PC-9 (cell line): ENCODE measurements at places on chromosomes 16 and 17. TPM values are rescaled to one million over a fixed set of nuclear protein-coding genes. Genes with fewer than 3 reads are reported as not detected.

The SOX15 gene
- total RNA-seq: 80.9 and 124 TPM in 2 replicates

The CA7 gene
- total RNA-seq: not detected in 2 replicates

The SPPL2C gene
- not detected in 2 replicates for total RNA-seq

The EPX gene
- not detected in 2 replicates for total RNA-seq

The ACAP1 gene
- total RNA-seq: 10.9 and 28.5 TPM in 2 replicates

The MPV17L gene
- total RNA-seq: 0.11 TPM in 1 of 2 replicates, not detected in the other

The DPEP2 gene
- total RNA-seq: not detected in 2 replicates

The CCDC154 gene
- 2.4 and 2.8 TPM in 2 replicates for total RNA-seq

The CES1 gene
- total RNA-seq: 107 and 141 TPM in 2 replicates

The MMP25 gene
- total RNA-seq: 0.28 and 0.83 TPM in 2 replicates

GRCh38 chr16:69384974-69385373 lies 833 bp downstream of the TERF2 start:
- DNase-seq: no peak

GRCh38 chr16:48539485-48540221 lies 70.3 kb downstream of the N4BP1 start:
- no peak for DNase-seq

DNA sequence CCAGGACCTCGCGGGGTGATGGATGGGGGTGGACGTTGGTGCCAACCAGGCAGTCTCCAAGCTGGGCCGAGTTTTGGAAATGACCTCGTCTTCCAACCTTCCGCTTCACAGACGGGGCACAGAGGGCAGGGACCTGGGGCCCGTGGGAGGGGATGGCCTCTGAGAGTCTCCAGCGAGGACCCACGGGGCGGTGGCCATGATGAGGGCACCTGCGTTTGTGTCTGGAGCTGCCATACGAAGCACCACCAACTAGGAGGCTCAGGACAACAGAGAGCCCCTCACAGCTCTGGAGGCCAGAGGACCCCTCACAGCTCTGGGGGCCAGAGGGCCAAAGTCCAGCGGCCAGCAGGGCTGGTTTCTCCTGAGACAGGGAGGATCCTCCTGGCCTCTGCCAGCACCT lies 26.5 kb downstream of the SOX8 start:
- no peak for DNase-seq

GRCh38 chr16:89155184-89155679 lies 16.3 kb upstream of the CDH15 start:
- DNase-seq: no peak

DNA sequence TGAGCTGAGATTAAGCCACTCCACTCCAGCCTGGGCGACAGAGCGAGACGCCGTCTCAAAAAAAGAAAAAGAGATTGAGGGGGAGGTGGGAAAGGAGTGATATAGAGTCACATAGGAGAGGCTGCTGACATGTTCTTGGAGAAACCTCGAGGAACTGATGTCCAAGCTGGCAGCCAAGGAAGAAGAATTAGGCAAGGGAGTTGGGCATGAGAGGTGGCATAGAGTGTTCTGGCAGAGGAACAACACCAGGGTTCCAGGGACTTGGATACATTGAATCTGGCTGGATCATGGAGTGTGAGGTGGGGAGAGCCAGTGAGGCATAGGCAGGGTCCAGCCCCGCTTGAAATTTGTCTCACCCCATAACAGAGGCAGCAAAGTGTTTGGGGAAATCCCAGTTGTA lies 10.7 kb downstream of the CDH3 start:
- DNase-seq: no peak

- no peak for DNase-seq
These were observed 18.6 kb downstream of the ENGASE start for GRCh38 chr17:79093270-79093669.

- peak; percentile 30 for DNase-seq
These were observed 2.2 kb upstream of the CHD3 start for GRCh38 chr17:7886227-7887037.

GRCh38 chr17:58279016-58279711 lies 1.6 kb downstream of the MPO start:
- DNase-seq: no peak

DNA sequence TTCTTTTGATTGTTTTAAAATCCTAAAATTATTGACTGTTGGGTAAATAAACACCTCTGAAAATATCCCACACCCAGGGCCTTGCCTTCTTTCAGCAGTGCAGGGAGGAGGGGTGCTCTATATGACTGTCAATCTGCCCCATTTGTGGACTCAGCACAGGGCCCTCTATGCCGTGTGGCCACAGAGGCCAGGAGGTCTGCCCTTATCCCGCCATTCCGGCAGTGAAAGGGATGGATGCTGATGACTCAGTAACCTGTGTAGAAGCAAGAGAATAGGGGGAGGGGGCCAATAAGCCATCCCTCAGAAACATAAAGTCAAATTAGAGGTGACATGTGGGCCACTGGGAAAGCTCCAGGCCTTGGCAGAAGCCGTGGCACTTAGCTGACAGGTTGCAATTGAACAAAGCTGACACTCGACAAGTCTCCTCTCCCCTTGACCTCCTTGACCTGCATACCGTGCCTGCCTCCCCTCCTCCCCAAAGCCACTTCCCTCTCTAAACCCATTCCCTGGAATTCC lies 281.4 kb upstream of the DYNLRB2 start:
- DNase-seq: no peak

GRCh38 chr17:74407384-74407783 lies 24.5 kb upstream of the GPRC5C start:
- no peak for DNase-seq

- no peak for DNase-seq
These were observed 21.9 kb downstream of the ZNF750 start for GRCh38 chr17:82817947-82818346.

GRCh38 chr17:69871318-69871717 lies 203.7 kb upstream of the KCNJ16 start:
- DNase-seq: no peak

- no peak for DNase-seq
These were observed 35.6 kb downstream of the ABR start for GRCh38 chr17:1144162-1144561.

DNA sequence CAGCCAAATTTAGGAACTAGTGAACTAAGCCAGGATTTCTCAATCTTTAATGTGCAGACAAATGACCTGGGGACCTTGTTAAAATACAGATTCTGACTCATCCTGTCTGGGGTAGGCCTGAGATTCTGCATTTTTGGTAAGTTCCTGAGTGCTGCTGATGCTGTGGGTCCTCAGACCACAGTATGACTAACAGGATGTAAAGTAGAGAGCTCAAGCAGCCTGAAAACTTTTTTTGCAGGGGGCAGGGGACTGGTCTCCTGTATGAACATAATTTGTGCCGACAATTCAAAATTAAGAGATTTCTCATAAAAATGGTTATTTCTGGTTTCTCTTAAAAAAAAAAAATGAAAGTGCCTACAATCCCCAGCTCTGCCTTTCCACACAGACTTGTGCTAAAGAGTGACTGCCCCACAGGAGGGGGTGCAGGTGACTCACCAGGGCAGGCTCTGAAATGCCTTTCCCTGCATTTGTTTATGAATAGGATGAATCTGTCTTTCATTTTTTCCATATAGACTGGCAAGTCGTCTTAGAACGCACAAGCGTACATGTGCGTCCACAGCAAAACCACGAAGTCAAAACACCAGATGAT lies 271.5 kb downstream of the PHKB start:
- DNase-seq: peak; percentile 59

DNA sequence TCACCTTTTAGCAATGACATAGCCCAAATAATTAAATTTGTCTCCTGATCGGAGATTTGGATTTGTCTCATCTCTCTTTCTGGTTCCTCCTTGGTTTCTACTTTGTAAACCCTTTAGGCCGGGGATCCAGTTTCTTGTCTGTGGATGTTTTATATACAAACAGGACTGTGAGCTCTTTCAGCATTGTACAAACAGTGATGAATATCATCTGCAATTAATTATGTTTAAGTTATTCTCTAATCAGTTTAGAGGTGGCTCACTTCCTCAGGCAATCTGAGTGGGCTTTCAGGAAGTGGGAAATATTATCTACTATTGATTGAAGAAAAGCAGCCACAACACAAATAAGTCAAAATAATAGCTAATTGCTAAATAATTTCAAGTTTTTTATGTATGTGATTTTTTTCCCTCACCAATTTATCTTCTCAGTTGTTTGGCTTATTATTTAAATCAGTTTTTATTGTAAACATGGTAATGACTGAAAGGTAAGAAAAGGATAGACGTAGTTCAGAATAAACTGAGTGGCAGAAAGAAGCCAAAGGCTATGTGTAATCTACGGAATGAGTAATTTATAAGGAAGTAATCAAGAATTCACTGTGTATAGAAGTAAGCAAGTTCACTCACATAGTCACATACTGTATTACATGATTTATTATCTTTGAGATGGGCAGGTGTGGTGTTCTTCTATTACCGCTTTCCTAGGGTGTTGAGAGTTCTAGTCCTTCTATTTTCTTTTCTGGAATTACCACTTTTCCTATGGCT lies 3.4 kb upstream of the ABCC11 start:
- no peak for DNase-seq

DNA sequence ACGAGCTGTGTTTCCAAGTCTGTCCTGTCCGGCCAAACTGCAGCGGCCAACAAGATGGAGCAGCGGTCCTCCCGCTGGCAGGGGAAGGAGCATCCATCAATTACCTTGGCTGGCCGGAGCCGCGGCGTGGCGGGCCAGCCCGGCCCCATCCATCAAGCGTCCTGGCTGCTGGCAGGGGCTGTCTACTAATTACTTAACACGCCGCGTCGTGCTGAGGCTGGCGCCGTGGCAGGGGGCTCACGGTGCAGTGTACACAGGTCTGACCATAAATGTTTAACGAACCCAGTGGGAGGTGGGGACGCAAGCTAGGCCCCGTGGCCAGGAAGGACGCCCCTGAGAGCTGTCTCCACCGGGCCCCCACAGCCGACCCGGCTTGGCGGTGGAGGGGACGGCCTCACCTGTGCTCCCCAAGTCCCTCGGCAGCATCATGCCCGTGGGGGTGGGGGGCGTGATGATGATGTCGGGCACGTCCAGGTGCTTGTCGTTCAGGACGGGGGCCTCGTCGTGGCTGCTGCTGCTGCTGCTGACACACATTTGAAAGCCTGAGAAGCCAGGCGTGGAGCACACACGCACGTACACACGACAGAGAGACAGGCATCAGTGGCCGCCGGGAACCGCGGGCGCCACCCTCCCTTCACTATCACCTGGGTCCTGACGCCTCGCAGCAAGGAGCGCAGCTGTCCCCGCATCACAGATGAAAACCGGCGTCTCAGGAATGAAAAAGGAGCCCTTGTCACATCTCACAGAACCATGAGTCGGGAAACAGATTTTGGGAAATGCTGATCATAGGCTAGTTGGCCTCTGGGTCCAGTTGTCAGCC lies 21.2 kb upstream of the GINS2 start:
- DNase-seq: no peak

DNA sequence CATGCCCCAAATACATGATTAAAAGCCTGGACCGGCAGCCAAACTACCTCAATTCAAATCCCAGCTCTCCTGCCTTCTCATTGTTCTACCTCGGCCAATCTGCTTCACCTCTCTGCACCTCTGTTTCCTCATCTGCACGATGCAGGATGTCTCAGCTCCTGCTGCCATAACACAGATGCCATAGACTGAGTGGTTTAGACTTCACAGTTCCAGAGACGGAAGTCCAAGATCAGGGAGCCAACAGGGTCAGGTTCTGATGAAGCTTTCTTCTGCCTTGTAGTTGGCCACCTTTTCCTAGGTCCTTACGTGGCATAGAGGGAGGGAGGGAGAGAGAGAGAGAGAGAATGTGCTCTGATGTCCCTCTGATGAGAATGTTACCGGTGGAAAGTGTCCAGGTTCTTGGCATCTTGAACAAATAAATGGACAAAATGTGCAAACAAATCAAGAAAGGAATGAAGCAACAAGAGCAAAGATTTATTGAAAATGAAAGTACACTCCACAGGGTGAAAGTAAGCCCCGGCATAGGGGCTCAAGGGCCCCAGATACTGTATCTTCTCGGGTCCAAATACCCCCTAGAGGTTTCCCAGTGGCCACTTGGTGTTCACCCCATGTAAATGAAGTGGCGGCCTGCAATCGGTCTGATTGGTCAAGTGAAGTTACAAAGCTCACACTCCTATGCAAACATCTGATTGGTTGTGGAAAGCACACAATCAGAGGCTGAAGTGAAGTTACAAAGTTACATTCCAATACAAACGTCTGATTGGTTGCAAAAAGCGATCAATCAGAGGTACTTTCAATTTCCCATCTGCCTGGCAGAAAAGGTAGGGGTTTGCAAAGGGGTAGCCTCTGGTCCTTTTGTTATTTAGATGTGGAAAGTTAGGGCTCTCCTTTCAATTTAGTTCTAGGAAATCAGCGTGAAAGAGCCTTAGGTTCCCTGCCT lies 43.3 kb upstream of the ZCCHC14 start:
- DNase-seq: no peak
